ENCODE measurements at places on chromosomes 12 and 14.

GRCh38 chr12:6700646-6701051 is at the start of gene PIANP:
PIANP (minus strand) TSS chr12:6700815; CDS start chr12:6698061, 2,754 bp downstream.
- peak; percentile 10 for DNase-seq

DNA sequence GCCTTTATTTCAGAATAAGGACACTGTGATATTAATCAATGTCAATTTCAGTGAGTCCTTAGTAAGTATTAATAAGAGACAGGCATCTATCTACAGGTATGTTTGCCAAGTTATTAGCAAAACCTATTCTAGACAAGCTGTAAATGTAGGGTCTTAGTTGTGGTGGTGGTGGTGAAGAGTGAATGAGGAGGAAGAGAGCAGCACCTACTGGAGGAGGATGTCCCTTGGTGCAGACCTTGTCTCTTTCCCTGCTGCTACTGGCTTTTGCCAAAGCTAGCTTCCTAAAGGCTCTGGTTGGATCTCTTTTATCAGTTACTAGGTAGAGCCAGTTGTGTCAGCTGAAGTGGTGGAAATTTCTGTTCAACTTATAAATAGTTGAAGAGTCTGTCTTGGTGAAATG is 304.8 kb upstream of the ATP2B1 start:
- DNase-seq, result no peak

DNA sequence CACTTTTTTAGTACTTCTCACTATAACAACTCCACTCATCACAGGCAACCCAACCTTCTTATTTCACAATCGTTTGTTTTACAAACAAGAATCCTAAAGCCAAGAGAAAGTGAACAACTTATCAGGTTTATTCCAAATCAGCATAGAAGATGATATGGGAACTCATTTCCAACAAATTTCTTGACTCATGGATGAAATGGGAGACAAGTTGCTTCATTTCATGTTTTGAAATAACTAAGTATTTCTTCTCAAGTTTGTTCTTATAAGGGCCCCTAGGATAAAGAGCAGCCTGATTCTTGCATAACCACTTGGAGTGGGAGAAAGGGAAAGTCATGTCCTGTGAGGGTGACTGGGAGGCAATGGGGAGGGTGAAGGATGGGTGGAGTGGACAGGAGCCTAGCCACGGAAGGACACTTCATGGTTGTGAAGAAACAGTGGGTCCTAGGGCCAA is 168.3 kb downstream of the DUSP6 start:
- DNase-seq, result no peak

GRCh38 chr12:28235985-28236384 is 45.7 kb downstream of the CCDC91 start:
- no peak for DNase-seq

- DNase-seq, result no peak
Observed at GRCh38 chr14:101169267-101169666, 265.7 kb upstream of the RTL1 start.

DNA sequence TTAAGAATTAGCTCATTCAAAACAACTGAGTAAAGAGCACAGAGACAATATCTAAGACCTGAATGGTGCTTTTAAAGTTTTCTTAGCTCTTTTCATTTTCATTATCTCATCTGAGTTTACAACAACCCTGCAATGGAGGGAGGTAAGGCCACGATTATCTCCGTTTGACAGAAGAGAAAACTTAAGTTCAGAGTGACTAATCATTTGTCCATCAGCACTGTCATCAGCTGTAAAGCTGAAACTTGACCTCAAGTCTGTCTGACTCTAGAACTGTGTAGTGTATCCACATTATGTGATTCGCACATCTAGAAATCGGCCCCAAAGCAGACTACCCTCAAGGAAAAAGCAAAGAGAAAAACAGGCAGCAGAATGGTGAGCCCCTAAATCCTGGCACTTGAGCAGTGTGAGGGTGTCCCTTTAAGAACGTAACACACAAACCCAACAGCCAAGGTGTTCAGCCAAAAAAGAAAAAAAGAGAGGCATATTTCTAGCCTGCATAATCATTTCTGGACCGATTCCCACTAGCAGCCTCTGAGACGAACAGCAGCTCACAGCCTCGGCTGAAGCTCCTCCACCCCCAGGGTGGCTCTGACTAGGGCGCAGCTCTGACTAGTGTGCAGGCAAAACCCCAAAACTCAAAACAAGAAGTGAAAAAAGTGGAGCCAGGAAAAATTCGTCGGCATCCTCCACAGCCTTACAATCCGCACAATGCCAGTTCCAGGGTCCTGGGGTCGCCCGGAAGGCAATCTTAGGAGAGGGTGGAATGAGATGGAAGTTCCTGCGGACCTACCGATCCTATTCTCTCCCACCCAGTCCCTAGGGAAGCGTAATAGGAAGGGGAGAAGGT is 1.6 kb downstream of the STXBP6 start:
- DNase-seq, result no peak

DNA sequence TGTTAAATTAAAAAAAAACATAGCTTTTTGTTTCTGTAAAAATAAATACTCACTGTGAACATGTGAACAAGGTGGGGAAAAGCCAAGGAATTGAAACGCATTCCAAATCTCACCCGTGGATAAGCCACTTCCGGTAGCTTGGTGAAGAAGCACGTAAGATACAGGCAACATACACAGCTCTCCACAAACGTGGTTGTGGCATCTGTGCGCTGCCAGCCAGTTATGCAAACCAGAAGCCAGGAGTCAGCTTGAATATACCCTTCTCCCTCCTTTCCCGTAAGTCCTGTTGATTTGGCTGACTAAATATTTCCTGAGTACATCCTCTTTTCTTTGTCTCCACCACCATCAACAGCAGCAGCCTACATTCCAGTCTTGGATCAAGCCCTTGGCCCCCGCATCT is 486.2 kb downstream of the VRK1 start:
- no peak for DNase-seq

DNA sequence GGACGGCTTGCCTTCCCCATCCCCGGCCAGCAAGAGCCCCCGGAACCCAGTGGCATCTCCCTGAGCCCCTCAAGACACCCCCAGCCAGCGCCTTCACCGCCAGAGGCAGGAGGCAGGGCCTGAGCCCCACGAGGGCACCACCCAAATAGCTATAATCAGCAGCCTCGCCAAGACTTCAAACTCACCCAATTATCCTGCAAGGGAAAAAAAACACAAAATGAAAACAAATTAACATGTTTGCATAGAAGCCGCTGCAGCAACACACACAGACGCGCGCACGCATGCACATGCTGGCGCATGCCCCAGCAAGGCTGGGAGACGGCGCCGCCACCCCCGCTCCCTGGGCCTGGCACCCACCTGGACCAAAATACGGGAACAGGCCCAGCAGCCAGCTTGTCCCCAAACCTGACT is 15.8 kb downstream of the FAM222A start:
- DNase-seq, result no peak

DNA sequence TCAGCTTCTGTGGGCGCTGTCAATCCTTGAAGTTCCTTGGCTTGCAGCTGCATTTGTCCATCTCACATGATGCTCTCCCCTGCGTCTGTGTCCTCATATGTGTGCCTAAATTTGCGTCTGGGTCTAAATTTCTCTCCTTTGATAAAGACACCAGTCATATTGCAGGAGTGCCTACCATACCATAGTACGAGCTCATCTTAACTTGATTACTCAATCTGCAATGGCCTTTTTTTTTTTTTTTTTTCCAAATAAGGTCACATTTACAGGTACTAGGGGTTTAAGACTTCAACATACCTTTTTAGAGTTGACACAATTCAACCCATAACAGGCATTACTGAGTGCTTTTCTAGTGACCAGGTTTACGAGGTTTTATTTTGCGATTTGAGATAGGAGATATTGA is 233.3 kb upstream of the TBX3 start:
- DNase-seq, result no peak

- DNase-seq, result no peak
Observed at GRCh38 chr14:68362846-68363245, 430.0 kb downstream of the ZFP36L1 start.

DNA sequence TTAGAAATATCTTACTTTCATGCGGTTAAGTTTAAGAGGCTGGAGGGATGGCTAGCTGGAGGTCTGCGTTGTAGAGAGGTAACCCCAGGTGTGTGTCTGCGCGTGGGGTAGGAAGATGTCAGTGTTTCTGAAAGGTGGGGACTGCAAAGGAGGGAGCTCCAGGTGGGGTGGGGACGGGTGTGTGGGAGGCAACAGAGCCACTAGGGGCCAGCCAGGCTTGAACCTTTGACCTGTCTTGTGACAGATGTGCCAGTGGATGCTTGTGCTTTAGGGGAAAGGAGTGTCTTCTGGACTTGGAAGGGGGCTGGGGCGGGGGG is 841 bp downstream of the GLI1 start:
- DNase-seq, result no peak

GRCh38 chr14:100386121-100386520 is 63.0 kb downstream of the SLC25A47 start:
- no peak for DNase-seq

DNA sequence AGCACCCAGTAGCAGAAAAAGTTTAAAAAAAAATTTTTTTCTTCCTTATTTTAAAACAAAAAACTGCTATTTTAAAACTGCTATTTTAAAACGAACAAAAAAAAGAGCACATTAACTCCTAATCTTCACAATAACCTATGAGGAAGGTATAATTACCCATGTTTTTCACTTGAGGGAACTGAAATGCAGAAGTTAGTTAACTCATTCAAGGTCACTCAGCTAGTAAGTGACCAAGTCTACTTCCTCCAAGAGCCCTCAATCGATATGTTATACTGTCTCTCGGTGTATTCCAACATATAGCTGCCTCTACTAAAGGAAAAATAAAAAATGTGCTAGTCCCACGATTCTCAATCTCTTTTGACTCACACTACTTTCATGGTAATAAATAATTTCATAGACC is 7.8 kb downstream of the RPAP3 start:
- no peak for DNase-seq

DNA sequence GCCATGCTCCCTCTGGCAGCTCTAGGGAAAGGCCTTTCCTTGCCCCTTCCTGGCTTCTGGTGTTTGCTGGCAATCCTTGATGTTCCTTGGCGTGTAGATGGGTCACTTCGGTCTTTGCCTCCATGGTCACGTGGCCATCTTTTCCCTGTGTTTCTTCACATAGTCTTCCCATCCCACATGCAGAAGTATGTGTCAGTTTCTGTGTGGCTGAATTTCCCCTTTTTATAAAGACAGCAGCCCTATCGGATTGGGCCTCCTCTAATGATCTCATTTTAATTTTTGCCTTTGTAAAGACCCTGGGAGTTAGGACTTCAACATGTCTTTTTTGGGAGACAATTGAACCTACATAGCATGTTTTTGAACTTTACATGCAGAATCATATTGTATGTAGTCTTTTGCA is 107.2 kb upstream of the FGD4 start:
- no peak for DNase-seq

GRCh38 chr12:92942905-92943304 is 13.8 kb upstream of the EEA1 start:
- no peak for DNase-seq

DNA sequence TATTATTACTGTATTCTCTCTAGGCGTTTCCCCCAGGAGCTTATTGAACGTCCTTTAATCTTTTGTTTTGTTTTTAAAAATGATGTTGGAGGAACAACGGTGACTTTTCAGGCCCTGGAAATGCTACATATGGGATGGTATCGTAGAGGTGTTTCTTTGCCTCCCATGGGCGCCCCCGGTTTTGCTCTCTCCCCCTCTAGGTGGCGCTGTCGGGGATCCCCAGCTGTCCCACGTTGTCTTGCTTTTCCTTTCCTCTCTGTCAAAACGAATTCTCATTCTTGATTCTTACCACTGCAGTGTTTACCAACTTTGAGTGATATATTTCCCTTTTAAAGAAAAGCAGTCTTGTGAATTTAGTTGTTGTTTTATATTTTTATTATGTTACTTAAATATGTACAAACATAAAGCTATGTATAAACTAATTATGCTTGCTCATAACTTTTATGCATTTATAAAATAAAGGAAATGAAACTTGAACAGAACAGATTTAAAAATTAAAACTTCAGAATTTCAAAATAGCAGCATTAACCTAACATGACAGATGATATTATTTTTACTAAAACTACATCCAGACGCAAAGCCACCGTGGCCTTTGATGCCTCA is 171.9 kb downstream of the RGS6 start:
- DNase-seq, result no peak

DNA sequence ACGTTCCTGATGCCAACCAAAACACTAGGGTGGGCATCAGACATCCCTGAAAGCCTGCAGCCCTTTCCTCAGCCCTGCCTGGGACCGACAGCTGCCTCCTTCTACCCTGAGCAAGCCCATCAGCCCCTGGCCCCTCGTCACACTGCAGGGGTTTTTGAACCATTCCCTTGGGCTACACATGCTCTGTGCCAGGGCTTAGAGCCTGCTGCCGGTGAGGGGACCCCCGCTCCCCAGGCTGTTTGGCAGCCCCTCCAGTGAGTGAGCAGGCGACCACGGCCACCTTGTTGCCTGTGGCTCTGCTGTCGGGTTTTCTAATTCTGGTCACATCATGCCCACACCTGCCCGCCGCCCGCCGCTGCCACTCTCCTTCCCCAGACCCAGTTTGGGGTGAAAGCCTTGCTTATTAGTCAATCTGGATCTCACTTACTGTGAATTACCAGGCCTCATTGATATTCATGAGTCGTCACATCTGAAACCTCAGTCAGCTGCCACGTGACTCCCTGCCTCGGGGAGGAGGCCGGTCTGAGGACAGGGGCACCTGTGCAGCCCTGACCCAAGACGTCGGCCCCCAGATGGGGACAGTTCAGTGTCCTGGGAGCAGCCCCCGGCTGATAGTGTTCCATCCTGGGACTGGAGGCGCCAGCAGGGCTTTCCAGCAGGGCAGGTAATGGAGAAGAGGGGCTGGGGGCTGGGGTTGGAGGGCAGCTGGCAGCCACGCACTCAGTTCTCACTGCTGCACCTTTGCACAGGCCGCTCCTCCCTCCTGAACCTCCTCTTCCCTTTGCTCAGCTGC is 163.0 kb downstream of the RBM19 start:
- DNase-seq, result no peak

- no peak for DNase-seq
Observed at GRCh38 chr14:48970943-48971342, 615.2 kb downstream of the RPS29 start.
